ENCODE measurements at places on chromosomes 7 and 10.

GRCh38 chr7:43537765-43538403 is 45.0 kb upstream of the STK17A start:
- DNase-seq: no peak

DNA sequence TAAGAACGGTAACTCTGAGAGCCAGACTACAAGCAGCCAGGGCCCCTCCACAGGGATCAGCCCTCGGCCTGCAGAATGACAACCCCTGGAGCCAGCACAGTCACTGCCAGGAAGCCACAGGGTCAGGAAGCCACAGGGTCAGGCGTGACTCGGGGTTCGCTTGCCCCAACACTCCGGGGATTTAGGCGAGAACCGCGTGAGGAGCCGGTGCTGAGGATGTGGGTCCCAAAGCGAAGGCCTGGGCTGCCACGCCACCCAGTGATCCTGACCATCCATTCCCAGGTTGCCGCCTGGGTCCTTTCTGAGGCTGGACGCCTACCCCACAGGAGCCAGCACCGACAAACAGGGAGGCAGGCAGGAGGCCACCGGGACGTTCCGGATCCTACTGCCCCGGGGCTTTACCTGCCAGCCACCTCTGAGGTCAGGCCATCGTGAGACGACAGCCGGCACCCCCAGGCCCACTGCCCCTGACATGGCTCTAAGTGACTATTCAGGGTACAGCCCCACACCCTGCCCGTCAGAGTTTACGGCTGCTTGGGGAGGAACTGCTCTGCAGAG is 228.6 kb downstream of the ELFN1 start:
- no peak for DNase-seq

GRCh38 chr7:132125096-132125495 is 451.2 kb downstream of the PLXNA4 start:
- DNase-seq: no peak

- DNase-seq: no peak
Measured at GRCh38 chr10:105609451-105609850, 968.4 kb downstream of the SORCS3 start.

- DNase-seq: no peak
Measured at GRCh38 chr10:52853704-52854103, 81.1 kb upstream of the MBL2 start.

GRCh38 chr7:31690935-31691334 is 3.9 kb downstream of the PPP1R17 start:
- DNase-seq: no peak

GRCh38 chr7:131072505-131073091 is 255.1 kb upstream of the MKLN1 start:
- DNase-seq: no peak

- DNase-seq: no peak
Measured at GRCh38 chr7:84025332-84025927, 169.2 kb downstream of the SEMA3A start.

DNA sequence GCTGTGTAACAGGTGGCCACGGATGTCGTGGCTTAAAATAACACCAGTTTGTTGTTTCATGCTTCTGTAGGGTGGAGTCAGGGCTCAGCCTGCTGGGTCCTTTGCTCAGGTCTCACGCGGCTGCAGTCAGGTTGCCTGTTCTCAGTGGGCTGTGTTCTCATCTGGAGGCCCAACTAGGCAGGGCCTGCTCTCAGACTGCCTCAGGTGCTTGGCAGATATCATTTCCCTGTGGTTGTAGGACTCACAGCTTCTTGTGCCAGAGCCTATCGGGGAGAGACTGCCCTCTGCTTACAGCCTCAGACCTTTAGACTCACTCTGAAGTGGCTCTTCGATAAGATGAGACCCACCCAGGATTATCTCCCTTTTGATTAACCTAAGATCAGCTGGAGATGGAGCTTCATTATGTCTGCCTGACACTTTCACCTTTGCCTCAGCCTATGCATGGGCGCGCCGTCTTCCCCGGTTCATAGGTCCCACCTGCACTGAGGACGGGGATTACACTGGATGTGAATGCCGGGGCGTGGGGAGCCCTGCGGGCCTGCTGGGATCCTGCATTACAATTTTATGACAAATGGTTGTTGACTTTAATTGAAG is 55.3 kb downstream of the INPP5A start:
- DNase-seq: no peak

DNA sequence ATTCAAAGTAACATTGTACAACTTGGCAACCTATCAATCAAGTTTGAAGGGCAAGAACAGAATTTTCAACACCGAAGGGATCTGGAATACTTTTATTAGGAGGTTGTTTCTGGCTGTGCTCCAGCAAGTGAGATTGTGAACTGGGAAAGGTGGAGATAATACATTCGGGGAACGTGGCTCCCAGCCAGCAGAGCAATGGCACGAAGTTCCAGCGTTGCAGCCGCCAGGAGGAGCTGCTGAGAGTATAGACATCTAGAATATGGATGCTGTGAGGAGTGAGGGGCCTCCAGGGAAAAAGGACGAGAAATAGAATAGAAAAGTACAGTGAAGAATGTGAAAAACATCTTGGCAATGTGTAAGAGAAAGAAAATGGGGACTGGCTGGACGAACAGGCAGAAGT is 69.5 kb downstream of the TCERG1L start:
- no peak for DNase-seq

DNA sequence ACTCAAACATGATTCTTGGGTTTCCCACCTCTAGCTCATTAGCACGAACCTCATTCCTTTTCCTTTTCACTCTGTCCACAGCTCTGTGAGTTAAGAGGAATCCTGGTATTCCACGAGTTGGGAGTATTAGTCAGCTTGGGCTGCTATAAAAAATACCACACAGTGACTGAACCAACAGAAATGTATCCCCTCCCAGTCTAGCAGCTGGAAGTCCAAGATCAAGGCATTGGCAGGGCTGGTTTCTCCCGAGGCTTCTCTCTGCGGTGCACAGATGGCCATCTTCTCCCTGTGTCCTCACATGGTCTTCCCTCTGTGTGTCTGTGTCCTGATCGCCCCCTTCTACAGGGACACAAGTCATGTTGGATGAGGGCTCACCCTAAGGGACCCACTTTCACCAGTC is 261.6 kb downstream of the TNS3 start:
- no peak for DNase-seq

DNA sequence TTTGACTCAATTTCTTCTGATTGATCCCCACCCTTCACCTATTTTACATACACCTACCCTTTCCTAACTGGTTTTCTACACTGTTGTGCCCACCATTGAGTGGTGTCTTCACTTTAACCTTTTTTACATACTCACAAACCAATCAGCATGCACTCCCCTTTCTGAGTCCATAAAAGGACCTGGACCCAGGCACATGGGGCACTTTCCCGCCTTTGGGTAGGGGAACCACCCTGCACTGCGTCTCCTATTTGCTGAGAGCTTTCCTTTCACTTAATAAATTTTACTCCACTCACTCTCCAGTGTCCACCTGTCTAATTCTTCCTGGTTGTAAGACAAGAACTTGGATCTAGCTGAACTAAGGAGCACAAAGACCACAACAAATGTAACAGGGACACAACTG is 33.8 kb downstream of the ANKMY2 start:
- no peak for DNase-seq

DNA sequence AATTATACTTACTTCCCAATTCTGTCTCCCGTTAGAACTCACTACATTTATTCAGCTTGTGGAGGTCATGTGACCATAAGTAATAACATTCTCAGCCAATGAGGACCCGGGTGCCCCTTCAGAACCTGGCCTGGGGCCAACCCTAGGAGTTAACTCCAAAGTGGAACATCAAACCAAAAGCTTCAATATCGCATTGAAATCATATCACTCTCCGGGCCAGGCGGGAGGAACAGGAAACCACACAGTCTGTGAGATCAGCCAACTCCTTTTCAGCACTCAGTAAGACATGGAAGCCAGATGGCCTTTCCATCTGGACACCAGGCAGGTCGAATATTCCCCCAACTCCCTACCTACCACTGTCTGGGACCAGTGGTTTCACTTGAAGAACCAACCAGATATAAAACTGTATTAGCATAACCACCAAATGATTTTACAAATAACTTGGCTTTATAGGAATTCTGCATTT is 5.5 kb downstream of the CREB3L2 start:
- no peak for DNase-seq

- no peak for DNase-seq
Measured at GRCh38 chr7:135270577-135271254, 37.1 kb downstream of the STRA8 start.

- no peak for DNase-seq
Measured at GRCh38 chr7:94710256-94710655, 54.3 kb upstream of the SGCE start.

- no peak for DNase-seq
Measured at GRCh38 chr7:18013936-18014335, 13.7 kb downstream of the PRPS1L1 start.

- DNase-seq: no peak
Measured at GRCh38 chr10:104441329-104442000, 87.8 kb downstream of the CFAP58 start.

DNA sequence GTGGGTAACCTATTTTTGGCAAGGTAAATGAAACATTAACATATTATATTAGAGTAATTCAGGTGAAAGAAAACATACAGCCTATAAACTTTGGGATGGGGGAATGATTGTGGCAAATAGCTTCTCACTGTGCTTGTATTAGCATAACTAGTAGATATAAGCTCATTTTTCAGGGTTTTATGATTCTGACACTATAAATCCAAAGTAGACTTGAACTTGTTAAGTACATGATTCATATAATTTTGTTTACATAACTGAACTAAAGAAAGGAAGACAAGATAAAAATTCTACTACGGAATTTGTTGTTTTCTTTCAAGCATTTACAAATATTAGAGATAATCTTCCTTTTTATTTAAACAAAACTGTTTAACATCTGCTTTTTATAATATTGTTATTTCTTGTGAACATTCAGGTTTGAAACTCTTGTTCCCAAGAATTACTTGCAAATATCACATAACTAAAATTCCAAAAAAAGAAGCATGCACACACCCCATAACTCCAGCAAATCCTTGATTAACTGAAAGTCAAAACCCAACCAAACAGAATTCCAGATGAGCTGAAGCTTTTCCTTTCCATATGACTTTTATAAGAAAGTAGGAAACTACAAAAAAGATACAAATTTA is 142.3 kb downstream of the JAZF1 start:
- DNase-seq: no peak

- no peak for DNase-seq
Measured at GRCh38 chr7:2582006-2582735, 23.4 kb downstream of the IQCE start.

- no peak for DNase-seq
Measured at GRCh38 chr10:94183666-94184264, 179.0 kb downstream of the NOC3L start.

DNA sequence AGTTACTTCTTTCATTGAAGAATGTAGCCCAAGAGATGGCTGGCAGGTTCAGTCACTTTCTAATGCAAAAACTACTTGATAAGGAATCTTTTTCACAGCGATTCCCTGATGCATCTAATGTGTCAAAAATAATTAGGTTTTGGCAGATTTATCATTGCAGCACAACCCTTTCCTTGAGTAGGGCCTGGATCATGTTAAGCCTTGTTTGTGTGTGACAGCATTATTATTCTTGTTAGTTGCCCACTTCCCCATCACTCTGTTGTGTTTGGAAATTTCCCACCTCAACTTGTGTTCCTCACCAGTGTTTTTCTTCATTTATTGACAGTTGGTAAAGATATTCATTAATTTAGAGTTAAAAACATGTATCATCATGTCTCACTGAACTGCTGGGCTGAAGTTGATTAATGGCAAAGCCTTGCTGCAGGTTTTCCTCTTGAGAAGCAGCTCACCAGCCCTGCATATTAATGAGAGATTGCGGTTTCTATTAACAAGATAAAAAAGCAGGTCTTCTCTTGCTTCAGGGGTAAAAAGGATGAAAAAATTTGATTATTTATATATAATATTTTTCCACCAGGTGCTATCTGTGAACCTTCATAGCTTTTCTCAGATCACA is 233.3 kb upstream of the MDFIC start:
- DNase-seq: no peak

- no peak for DNase-seq
Measured at GRCh38 chr10:48383393-48383792, 76.9 kb downstream of the MAPK8 start.

DNA sequence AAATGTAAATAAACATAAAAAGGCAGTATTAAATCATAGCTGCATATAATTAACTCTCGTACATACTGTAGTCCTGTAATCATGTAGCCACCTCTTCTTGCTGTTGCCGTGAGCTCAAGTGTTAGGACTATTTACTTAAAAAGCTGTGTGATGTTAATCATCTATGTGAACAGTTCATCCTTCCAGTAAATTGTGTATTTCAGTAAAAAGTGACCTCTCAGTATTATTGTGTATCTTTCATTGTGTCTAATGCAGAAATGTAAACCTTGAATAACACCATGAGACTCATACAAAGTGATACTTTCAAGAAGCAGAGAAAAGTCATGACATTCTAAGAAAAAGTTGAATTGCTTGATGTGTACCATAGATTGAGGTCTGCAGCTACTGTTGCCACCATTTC is 38.0 kb downstream of the ADD3 start:
- DNase-seq: no peak

- no peak for DNase-seq
Measured at GRCh38 chr10:94098896-94099295, 105.2 kb downstream of the PLCE1 start.

GRCh38 chr10:90288391-90288933 is 569.4 kb downstream of the HTR7 start:
- no peak for DNase-seq

- DNase-seq: no peak
Measured at GRCh38 chr7:111043561-111043960, 47.4 kb upstream of the LRRN3 start.

- no peak for DNase-seq
Measured at GRCh38 chr7:42087616-42088015, 149.4 kb downstream of the GLI3 start.

DNA sequence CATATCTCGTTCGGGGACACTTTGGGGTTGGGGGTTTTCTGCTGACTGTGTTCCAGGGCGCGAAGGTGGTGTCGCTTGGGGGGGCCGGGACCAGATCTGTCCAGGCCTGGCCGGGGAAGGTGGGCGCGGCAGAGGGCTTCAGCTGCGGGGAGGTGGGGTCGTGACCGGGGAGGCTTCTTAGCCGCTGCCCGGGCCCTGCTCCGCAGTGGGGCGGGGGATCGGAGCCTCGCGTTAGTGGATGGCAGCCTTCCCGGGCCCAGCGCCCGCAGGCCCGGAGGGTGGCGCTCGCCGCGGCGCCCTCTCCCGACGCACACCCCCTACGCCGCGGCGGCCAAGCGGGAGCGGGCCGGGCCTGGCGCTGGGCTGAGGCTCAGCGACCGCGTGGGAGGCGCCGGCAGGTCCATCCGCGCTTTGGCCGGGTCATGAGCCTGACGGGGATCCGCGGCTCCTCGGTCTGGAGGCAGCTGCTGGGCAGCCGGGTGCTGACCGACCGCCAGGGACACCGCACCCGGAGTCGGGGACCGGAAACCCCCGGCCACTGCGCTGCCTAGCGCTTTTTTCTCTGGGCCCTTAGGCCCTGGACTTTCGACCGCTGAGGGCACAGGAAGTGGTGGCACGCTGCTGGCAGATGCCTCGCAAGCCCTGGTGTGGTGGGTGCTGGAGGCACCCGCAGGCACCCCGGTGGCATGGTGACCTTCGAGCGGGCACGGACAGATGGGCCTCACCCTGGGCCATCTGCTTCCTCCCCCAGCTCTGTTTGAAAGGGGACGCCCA is 1.2 kb downstream of the AGAP3 start:
- DNase-seq: no peak

All from activated CD4-positive, alpha-beta T cell treated with anti-CD3 and anti-CD28 coated beads for 24 hours (primary cell).